ENCODE measurements at places on chromosomes 12 and 14.

DNA sequence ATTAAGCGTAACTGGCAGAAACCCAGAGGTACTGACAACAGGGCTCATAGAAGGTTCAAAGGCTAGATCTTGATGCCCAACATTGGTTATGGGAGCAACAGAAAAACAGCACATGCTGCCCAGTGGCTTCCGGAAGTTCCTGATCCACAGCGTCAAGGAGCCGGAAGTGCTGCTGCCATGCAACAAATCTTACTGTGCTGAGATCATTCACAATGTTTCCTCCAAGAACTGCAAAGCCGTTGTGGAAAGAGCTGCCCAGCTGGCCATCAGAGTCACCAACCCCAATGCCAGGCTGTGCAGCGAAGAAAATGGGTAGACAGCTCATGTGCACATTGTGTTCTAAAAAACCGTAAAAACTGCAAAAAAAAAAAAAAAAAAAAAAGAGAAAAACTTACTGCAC, 192.3 kb downstream of the MON2 start:
- no peak for DNase-seq

GRCh38 chr14:99991331-99991730, 73.9 kb upstream of the EVL start:
- DNase-seq: no peak

GRCh38 chr12:54697851-54698250, 49.7 kb upstream of the DCD start:
- DNase-seq: no peak

DNA sequence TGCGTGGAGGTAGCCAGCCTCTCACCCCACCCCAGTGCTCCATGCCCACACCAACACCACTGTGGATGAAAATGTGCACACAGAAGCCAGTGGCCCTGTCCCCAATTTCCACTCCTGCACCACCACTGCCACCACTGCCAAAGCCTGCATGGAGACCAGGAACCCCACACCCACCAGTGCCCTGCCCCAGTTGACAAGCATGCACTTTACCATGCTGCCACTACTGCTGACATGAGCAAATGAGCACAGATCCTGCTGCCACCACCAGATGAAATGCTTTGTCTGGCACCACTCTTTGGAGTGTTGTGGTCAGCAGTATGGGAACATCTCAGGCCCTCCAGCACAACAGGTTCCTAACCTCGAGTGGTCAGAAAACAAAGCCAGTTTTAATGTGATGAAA, 104.1 kb downstream of the ATXN7L3B start:
- DNase-seq: no peak

- DNase-seq: no peak
Observed at GRCh38 chr12:19227190-19227879, 97.8 kb downstream of the PLEKHA5 start.

- DNase-seq: no peak
Observed at GRCh38 chr12:97336900-97337751, 125.5 kb upstream of the RMST start.

- DNase-seq: no peak
Observed at GRCh38 chr14:80927083-80927989, 14.2 kb downstream of the CEP128 start.

- no peak for DNase-seq
Observed at GRCh38 chr12:106729611-106730010, 44.9 kb upstream of the RIC8B start.

GRCh38 chr14:55451950-55452349, 11.5 kb upstream of the TBPL2 start:
- no peak for DNase-seq

DNA sequence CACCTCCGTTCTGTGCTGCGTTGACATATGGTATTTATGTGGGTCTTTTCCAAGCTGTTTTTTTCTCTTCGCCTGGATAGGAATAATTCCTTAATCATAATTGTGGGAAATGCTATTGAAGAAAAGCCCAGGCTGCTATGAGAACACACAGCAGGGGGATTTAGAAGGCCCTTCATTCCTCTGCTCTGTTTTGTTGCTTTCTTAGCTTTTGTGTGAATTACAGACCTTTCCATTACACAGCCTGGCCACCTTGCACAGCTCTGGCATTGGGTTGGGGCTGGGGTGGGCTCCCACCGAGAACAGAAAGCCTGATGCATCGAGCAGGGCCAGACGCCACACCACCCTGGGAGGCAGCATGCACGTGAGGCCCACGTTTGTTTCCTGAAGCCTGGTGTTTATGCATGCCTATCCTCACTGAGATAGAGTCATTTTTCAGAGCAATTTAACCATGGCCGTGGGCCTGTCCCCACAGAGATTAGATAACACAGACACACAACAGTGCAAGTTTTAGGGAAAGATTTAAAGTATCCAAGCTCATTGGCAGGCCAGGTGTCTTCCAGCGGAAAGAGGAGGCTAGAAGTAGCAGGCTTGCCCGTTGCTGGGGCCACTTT, 287.6 kb upstream of the PWP1 start:
- no peak for DNase-seq

- DNase-seq: no peak
Observed at GRCh38 chr12:130818635-130819576, 20.1 kb downstream of the STX2 start.
